NCI-H2171 (cell line): ENCODE measurements at places on chromosomes 4 and X.
A peak's percentile ranks its signal among the peaks of the same experiment; 100 is the strongest.

DNA sequence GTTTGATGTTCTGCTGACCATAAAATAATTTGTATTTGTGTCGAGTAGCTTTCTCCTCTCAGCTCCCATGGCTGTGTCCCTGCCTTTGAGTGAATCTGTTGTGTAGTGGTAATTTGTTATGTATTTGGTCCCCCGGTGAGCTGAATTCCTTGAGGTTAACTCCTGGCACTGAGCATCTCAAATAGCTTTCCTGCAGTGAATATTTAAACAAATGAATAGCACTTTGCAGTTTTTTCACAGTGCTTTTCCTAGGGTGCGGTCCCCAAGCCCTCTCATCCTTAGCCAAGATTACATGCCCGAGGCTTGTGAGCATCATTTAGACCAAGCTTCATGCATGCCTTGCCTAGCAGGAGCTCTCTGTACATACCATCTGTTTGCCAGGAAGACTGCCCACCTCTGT, 74.2 kb downstream of the CLDN34 start:
- no peak for DNase-seq

GRCh38 chrX:14528629-14529289, 577 bp upstream of the GLRA2 start:
- DNase-seq, result peak; percentile 0

- no peak for DNase-seq
Measured at GRCh38 chrX:70481471-70482270, 37.0 kb downstream of the DLG3 start.

- no peak for DNase-seq
Measured at GRCh38 chr4:123600987-123601904, 204.7 kb downstream of the SPRY1 start.

GRCh38 chr4:110663738-110664444, 41.0 kb upstream of the PITX2 start:
- no peak for DNase-seq

GRCh38 chr4:167622481-167623240, 388.4 kb upstream of the SPOCK3 start:
- DNase-seq, result no peak

- no peak for DNase-seq
Measured at GRCh38 chrX:20409991-20410390, 143.3 kb upstream of the RPS6KA3 start.

GRCh38 chrX:74061879-74062278, 242.1 kb upstream of the ZCCHC13 start:
- no peak for DNase-seq

DNA sequence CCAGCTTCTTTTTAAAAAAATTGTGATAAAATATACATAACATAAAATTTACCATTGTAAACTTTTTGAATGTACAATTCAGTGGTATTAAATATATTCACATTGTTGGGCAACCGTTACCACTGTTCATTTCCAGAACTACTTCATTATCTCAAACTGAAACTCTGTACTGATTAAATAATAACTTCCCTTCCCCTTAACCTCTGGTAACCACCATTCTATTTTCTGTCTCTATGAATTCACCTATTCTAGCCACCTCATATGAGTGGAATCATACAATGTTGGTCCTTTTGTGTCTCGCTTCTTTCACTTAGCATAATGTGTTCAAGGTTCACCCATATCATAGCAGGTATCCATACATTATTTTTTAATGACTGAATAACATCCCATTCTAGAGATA, 8.3 kb downstream of the GPR50 start:
- no peak for DNase-seq

GRCh38 chrX:63250253-63250868, 100.8 kb downstream of the SPIN4 start:
- DNase-seq, result no peak

GRCh38 chr4:64121803-64122202, 287.4 kb downstream of the TECRL start:
- no peak for DNase-seq

DNA sequence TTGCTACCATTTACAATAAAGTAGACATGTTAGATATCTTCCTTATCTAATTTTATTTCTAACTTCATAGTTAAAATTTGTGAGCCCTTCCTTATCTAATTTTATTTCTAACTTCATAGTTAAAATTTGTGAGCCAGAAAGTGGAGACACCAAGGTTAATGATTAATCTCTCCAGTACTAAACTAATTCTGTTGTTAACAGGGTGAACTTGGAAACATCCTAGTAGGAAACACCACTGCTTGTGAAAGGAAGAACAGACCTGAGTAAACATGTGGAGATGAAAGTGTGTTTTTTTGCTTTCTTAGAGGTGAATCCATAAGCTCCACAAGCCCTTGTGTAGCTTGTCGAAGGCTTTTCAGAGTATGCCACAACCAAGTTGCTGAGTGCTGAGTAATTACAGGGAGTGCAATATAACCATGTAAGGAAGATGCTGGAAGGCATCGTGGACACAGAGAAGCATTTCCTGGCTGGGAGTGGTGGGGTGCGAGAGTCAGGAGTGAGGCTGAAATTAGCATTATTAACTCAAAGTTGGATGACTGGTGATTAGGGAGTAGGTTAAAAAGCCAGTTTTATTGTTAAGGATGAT, 118.6 kb upstream of the NEIL3 start:
- no peak for DNase-seq

DNA sequence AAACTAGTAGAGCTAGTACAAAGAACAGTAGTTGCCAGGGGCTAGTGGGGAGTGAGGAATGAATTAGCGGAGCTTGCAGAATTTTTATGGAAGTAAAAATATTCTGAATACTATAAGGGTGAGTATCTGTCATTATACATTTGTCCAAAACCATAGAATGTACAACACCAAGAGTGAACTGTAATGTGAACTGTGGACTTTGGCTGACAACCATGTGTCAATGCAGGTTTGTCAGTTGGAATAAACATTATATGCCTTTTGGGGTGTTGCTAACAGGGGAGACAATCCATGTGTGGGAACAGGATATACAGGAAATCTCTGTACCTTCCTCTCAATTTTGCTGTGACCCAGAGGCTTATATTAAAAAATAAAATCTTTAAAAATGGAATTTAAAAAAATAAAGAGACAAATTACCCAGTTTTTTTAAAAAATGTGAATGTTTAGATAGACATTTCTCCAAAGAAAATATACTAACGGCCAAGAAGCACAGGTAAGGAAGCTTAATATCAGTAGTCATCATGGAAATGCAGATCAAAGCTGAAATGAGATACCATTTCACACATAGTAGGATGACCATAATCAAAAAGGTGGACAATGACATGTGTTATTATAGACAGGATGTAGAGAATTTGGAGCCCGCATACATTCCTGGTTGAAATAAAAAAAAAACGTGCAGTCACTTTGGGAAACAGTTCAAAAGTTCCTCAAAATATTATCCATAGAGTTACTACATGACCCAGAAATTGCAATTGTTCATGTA, 899.8 kb downstream of the RAB28 start:
- DNase-seq, result no peak

GRCh38 chr4:37847311-37847884, 20.9 kb downstream of the PGM2 start:
- no peak for DNase-seq

DNA sequence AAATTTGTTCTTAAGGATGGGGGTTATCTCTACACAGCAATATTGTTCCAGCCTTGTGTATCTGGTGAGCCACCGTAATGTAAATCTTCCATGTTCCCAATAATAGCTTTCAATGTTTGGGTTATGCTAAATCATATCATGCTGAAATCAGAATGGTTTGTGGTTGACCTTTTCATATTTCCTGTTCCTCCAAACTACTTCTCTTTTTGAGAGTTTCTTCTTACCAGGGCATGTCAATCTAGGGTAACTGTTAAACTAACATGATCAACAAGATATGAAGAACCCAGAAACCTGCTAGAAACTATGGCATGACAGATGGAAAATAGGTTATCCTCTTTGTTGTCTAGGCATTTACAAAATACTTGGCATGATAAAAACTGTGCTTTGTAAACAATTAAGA, 22.0 kb downstream of the TNMD start:
- no peak for DNase-seq

DNA sequence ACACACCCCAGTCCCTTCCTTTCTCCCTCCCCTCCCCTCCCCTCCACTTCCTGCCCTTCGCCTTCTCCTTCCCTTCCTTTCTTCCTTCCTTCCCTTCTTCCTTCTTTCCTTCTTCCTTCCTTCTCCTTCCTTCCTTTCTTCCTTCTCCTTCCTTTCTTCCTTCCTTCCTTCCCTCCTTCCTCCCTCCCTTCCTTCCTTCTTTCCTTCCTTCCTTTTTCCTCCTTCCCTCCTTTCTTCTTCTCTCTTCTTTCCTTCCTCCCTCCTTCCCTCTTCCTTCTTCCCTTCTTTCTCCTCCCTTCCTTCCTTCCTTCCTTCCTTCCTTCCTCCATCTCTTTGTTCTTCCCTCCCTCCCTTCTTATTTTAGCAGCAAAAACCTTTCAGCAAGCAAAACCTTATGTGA, 162.1 kb downstream of the EFNB1 start:
- no peak for DNase-seq

DNA sequence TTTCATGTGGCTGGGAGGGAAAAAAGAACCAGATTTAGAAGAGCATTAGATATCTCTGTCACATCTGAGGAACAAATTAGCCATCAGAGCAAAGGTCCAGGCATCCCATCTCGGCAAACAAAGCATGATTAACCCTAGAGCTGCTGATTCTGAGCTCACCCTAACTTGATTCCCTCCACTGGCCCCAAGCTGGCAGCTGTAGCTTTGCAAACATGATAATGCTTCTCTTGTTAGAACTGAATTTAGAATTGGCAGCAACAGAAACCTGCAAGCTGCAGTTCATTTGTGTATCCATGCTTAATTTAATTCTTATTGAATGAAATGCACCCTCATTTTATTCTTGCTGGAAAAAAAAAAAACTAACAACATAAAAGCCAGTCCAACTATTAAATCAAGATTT, 289.2 kb downstream of the IL1RAPL1 start:
- DNase-seq, result no peak

- no peak for DNase-seq
Measured at GRCh38 chr4:145315811-145316225, 135.4 kb upstream of the OTUD4 start.

GRCh38 chr4:80173401-80173800, 23.9 kb upstream of the PRDM8 start:
- DNase-seq, result no peak

DNA sequence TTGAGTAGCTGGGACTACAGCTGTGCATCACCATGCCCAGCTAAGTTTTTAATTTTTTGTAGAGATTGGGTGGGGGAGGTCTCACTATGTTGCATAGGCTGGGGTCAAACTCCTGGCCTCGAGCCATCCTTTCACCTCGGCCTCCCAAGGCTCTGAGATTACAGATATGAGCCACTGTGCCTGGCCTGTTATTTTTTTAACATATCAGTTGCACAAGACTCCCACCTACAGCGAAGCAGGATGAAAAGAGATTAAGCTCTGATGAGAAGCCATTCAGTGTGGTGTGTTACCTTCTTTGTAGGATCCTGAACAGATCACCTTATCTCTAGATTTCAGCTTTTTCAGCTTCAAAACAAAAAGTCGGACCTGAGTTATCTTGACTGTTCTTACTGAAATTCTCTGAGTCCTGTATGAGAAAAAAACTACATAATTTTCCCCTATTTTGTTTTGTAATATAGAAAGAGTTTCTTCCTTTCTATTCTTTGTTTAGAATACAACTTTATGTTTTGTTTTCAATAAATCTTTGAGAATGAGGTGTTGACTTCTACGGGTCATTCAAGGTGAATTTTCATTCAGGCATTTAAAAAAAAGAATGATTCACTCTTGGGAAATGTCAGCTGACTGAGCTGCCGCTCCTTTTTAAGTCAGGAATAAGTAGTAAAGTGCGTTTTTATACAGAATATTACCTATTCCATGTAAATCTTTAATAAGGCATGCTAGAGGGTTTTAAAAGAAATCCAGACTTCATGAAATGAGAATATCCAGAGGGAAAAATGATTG, 134.6 kb downstream of the ARSF start:
- DNase-seq, result no peak

GRCh38 chr4:53101191-53101581, 239.1 kb downstream of the RASL11B start:
- DNase-seq, result no peak

DNA sequence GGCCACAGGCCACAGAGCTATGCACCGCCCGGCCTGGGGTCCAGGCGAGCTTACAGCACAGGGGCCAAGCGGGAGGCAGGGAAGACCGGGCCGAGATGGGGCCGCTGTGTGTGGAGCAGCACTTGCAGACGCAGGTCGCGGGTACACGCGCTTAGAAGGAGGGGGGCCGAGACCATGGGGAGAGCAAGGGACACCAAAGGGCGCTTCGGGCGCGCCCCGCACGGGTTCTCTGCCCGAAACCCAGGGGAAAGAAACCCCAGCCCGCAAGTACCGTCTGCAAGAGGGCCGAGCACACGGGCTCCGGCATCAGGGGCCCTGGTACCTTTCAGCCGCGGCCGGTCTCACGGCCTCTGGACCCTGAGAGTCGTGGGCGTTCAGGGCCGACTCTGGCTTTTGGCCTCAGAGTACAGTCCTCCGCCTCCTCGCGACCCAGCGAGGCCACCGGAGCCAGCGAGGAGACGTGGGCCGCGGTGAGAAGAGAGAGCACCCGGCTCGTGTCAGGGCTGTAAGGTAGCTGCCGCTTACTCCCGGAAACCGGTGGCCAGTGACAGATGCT, 342 bp downstream of the EOLA2 start:
- DNase-seq, result no peak
